ENCODE measurements at places on chromosomes 5 and 9.

- DNase-seq: no peak
Measured at GRCh38 chr9:113484258-113484730, 20.8 kb downstream of the RGS3 start.

- DNase-seq: no peak
Measured at GRCh38 chr5:79143684-79144379, 32.2 kb downstream of the BHMT start.

- no peak for DNase-seq
Measured at GRCh38 chr5:80141681-80142080, 106.5 kb downstream of the THBS4 start.

GRCh38 chr5:66958980-66959641, 237.5 kb downstream of the CD180 start:
- DNase-seq: no peak

- DNase-seq: no peak
Measured at GRCh38 chr5:10151656-10152055, 98.0 kb downstream of the ATPSCKMT start.

GRCh38 chr9:107545036-107545435, 55.5 kb upstream of the KLF4 start:
- DNase-seq: no peak

GRCh38 chr9:72460342-72461312, 60.8 kb upstream of the TMC1 start:
- DNase-seq: no peak

GRCh38 chr5:72248410-72248981, 71.5 kb downstream of the MRPS27 start:
- DNase-seq: no peak

GRCh38 chr9:120308495-120308894, 271.5 kb downstream of the CDK5RAP2 start:
- DNase-seq: no peak

DNA sequence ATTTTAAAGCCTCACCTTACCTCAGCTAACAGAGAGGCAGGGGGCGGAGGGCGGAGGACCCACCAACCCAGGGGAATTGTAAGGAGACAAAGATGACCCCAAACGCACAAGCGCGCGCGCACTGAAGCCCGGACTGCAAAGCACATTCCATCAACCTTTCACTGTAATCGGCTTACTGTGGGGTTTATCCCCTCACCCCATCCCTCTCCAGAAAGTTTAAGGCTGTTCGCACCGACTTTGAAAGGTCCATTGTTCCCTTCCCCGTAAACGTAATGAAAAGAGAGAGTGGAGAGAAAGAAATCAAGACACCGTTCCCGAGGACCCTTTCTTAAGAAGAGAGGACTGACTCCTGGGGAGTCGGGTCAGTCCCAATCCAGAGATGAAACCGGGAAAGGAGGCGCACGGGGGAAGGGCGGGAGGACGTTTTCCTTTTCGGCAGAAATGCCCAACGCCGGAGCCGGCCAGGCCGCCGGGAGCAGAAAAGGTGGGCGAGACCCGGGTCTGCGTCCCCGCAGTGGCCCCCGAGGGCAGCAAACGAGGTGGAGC, 464 bp downstream of the CEMIP2 start:
- peak; percentile 37 for DNase-seq

DNA sequence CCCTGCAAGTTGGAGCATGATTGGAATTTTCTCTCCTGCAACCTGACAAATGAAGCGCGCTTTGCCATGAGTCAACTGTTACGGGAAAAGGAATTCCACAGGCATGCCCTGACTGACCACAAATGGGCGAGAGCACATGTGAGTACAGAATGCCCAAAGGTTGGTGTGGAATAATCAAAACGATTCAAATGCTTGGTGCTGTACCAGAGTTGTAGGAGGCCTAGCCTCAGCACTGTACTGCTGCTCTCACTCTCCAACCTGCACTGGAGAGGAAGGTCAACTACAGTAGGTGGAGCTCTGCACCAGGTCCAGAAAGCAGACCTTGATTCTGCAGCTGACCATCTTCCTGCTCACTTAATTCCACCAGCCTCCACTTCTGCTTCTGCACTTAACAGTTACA, 406.9 kb upstream of the ACTBL2 start:
- no peak for DNase-seq

- no peak for DNase-seq
Measured at GRCh38 chr9:107018861-107019545, 156.0 kb downstream of the ZNF462 start.

DNA sequence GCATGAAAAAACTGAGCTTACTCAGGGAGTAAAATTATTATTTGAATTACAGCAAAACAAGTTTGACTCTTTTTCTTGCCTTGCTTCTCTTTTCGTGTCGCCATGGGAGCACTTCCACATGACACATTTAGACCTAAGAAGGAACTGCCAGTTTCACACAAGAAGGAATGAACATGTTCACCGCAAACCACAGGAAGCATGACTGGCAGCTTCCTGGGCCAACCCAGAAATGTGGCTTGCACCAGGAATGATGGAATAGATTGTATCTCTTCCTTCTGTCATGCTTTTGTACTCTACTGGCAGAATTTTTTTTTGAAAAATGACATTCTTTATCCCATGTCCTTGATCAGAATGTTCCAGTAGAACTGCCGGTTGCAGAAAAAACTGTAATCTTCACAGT, 32.9 kb upstream of the MAN2A1 start:
- peak; percentile 50 for DNase-seq

GRCh38 chr5:91538179-91538578, 155.1 kb upstream of the ARRDC3 start:
- no peak for DNase-seq

GRCh38 chr5:79464695-79465332, 49.1 kb downstream of the HOMER1 start:
- DNase-seq: no peak

DNA sequence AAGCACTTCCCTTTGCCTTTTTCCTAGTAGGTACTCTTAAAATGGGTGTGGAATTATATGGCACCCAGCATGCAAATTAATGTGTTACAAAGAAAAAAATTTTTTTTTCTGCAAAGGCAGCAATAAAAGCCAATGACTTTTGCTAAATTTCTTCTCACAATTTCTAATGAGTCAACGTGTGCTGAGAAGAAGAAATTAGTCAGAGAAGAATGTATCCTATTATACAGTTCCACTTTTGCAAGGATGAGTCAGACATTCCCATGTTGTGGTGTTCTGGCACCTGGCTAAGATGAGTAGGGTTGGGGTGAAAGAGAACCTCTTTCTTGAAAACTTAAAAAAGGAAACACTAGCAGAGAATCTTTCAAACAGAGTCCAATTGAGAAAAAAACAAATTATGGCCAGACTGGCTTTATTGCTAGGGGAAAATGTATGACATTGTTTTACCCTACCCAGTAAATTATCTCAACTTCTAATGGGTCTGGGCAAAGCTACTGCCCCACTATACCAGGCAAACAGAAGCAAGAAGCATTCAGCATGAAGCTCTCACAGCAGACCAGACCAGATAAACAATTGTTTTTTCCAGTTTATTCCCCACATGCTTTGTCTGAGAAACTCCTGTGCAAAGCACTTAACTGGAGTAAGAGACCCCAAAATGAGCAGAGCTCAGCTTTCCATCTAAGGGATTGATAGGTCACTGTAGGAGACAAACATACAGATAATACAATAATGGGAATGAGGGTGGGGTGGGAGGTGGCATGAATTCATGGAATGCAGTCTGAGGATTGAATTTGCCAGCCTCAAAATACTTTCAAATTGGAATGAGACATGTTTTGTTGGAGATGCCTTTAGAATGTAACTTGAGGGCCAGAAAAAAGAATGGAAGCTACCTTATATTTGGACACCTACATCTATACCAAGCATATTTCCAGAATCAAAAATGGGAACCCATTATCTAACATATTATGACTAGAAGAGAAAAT, 220.8 kb upstream of the RFX3 start:
- DNase-seq: no peak

All from CD4-positive, alpha-beta T cell treated with Interleukin-17A for 4 hours (primary cell).